Activated CD4-positive, alpha-beta T cell treated with anti-CD3 and anti-CD28 coated beads, Interleukin-2, amount 10 ng/mL, durations not matched to agents 7 days and 5 days (primary cell): ENCODE measurements at places on chromosomes 4 and X. TPM values are rescaled to one million over a fixed set of nuclear protein-coding genes. Genes with fewer than 3 reads are reported as not detected.

The NAA11 gene
- total RNA-seq, result not detected

The P2RY4 gene
- 0.12 TPM for total RNA-seq

The SATL1 gene
- total RNA-seq, result not detected

The TMEM47 gene
- not detected for total RNA-seq

The CFAP99 gene
- not detected for total RNA-seq

The CYLC1 gene
- total RNA-seq, result not detected

The BEND4 gene
- 0.19 TPM for total RNA-seq

The SPANXD gene
- total RNA-seq, result not detected

The HSFX1 gene
- 0.60 TPM for total RNA-seq

The GLRA2 gene
- total RNA-seq, result not detected

The GRPEL1 gene
- 35.4 TPM for total RNA-seq

The ZNF185 gene
- 1.6 TPM for total RNA-seq
